ENCODE measurements at places on chromosomes 16 and 17. TPM values are rescaled to one million over a fixed set of nuclear protein-coding genes. Genes with fewer than 3 reads are reported as not detected.

- DNase-seq: no peak
These were observed 993 bp upstream of the ANKRD11 start for GRCh38 chr16:89491238-89491869.

DNA sequence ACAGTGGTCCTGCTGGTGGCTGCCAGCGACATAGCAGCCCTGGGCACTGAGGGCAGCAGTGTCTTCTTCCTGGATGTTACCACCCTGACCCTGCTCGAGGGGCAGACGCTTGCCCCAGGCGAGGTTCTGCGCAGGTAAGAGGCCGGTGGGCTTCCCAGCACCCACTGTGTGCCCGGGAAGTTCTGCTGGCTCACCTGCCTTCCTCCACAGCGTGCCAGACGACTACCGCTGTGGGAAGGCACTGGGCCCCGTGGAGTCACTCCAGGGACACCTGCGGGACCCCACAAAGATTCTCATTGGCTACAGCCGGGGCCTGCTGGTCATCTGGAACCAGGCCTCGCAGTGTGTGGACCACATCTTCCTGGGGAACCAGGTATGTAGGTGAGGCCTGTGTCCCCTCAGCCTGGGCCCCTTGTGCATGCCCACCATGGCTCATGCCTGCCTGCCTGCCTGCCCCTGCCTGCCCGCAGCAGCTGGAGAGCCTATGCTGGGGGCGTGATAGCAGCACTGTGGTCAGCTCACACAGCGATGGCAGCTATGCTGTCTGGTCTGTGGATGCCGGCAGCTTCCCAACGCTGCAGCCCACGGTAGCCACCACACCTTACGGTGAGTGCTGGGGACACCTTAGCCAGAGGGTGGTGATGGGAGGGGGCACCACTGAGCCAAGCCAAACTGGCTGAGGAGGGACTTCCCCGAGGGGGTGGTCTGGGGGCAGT, 8.5 kb downstream of the LLGL1 start:
- no peak for DNase-seq

GRCh38 chr17:27882162-27882840, 10.9 kb downstream of the LYRM9 start:
- no peak for DNase-seq

DNA sequence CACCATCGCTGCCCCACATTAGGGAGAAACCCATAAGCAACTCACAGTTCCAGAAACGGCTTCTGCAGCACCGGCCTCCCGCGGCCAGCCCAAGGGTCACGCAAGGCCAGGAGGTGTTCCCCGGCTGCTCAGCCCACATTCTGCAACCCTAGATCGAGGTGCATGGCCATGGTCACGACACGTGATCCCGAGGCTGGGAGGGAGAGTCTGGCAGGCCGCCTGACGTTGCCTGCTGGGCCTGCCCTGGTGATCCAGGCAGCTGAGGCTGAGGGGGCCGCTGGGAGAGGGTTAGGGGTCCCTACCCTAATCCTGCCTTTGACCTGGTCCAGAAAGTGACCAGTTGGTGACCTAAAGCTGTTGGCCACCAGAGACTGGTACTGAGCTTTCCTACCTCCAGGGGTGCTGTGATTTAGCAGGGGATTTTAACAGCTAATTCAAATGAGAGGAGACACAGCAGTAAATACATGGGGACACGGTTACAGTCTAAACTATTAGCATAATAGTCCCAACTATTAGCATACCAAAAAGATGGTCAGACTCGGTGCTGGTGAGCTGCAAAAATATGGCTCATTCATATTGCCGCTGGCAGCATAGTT, 97.4 kb upstream of the CIBAR2 start:
- DNase-seq: no peak

DNA sequence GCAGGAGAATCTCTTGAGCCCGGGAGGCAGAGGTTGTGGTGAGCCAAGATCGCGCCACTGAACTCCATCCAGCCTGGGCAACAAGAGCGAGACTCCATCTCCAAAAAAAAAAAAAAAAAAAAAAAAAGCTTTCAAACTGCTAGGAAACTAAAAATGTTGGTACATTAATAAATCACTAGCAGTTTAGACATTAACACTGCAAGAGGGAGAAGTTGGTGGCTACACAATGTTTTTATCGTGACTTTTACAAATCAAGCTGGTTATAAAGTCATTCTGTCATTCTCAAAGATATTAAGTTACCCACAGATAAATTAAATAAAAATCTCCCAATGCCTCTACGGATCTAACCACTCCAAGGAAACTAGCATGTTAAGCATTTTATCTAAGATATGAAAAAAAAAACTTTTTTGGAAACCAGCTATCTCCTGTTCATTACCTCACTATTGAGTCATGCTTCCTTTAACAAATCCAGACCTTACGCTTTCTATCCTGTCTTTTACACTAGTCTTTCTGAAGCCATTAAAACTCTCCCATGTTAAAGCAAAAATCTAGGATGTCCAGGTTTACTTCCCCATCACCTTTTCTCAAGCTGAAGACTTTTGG, 85.9 kb upstream of the SMURF2 start:
- no peak for DNase-seq

- no peak for DNase-seq
These were observed 5.0 kb downstream of the TP53I13 start for GRCh38 chr17:29573558-29573869.

DNA sequence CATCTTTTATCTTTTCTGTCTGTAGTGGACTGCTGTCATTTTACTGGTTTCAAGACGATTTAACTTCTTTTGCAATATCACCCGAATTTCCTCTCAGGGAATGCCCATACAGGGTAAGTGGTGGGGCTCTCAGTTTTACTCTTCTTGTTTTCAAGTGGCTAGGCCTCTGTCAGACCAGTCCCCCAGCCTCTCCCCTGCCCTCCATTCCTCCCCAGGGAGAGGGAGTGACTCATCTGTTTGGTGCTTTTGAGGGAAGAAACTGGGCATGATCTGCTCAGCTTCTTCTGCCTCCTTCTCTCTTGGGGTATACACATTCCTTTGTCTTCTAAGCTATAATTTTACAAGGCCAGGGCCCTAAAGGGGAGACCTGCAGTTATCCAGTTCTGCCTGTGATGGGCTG, 332.0 kb downstream of the CBLN1 start:
- no peak for DNase-seq

- DNase-seq: no peak
These were observed 928 bp downstream of the CASKIN2 start for GRCh38 chr17:75514299-75514918.

DNA sequence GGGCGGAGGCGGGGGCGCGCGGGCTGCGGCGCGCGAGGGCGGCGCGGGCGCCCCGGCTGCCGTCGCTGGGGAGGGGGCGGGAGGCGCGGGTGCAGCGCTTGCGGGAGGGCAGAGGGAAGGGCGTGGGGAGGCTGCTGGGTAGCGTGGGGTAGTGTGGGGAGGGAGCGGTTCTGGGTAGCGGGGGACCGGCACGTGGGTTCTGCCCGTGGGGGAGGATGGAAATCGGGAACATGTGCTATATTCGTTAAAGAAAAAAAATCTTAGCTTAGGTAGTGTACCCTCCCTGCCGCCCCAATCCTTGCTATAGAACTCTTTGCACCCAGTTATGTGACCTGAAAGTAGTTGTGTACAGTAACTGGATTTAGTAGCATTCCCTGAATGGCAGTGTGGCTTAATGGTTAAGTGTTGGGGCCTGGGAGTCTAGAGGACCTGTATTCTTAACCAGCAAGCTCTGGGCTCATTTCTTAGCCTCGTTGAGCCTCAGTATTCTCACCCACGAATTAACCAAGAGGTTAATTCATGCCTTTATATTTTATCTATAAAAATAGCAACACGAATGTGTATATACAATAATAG, 646 bp downstream of the RABEP1 start:
- no peak for DNase-seq

DNA sequence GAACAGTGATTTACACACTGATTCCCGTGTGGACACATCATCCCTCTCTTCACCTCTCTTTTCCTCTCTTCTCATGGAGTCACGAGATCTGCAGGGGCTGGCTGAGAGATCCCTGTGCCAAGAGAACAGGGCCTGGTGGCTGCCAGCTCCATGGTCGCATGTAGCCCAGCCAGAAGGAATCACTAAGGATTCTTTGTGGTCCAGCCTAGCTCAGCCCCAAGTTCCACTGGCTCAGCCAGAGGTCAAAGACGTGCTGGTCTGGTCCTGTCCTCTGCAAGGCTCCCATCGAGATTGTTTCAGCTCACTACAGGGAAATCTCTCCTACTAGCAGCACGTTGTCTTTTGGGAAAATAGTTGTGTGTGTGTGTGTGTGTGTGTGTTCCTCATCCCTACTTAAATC, 66.4 kb downstream of the NDEL1 start:
- no peak for DNase-seq

GRCh38 chr17:67053438-67054000, 9.2 kb downstream of the CACNG1 start:
- DNase-seq: peak; percentile 63

DNA sequence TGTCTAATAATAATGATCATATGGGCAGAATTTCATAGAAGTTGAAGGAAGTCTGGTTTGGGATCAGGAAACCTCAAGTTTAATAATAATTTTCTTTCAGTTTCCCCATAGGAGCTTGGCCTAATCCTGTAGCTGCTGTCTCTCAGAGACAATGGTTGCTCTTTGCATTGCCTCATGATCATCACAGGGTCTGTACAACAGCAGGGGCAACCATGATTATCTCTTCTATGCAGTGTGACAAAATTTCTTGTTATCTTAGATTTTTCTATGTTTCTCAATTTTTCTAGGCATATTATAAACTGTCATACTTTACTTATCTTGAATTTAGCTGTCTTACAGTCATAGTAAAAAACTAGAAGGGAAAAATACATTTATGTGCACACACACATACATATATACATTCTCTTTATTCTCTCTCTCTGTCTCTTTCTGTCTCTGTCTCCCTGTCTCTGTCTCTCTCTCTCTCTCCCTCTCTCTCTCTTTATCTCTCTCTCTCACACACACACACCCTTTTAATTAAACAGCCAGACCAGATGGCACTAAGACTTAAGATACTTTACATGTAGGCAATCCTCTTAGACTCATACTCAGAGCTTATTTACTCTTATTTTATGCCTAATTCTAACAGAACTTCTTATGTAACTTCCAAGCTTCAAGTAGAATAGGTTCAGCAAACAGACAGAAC, 30.5 kb downstream of the SMIM36 start:
- DNase-seq: no peak

GRCh38 chr17:32283745-32284201, 18.1 kb downstream of the RHBDL3 start:
- no peak for DNase-seq

DNA sequence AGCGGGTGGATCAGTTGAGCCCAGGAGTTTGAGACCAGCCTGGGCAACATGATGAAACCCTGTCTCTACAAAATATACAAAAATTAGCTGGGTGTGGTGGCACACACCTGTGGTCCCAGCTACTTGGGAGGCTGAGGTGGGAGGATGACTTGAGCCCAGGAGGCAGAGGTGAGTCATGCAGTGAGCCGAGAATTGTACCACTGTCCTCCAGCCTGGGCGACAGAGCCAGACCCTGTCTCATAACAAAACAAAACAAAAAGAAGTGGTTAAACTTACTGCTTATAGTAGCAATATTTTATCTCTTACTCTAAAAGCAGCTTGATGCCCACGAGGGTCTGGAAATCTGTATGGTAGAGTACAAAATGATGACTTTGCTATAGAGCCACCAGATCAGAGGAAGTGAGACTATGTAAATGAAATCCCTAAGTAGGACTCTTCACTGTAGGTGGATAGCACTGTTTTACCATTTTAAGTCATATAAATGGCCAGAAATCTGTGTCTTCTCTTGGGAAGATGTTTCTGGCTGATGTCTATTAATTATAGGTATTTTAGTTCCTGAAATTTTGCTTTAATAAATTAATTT, 60.4 kb upstream of the MRC2 start:
- no peak for DNase-seq

GRCh38 chr16:26840691-26841090, 226.0 kb upstream of the C16orf82 start:
- no peak for DNase-seq

DNA sequence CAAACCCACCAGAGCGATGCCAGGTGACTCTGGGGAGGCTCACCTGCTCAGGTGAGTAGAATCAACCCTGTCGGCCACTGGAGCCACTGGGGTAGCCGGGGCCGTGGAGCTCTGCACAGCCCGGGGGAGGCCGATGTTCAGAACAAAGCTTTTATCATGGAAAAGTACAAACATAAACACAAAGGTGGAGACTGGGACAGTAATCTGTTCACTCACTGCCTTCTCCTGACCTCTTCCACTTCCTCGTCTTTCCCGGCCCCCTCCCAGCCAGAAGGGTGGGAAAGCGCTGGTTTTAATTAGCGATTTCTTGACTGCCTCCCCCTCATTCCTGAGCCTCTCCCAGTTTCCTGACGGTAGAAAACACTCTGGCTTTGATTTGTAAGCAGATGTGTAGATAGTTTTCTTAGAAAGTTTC, 9.8 kb upstream of the TEX19 start:
- DNase-seq: no peak

- no peak for DNase-seq
These were observed 442 bp downstream of the ABCC3 start for GRCh38 chr17:50634915-50635731.

DNA sequence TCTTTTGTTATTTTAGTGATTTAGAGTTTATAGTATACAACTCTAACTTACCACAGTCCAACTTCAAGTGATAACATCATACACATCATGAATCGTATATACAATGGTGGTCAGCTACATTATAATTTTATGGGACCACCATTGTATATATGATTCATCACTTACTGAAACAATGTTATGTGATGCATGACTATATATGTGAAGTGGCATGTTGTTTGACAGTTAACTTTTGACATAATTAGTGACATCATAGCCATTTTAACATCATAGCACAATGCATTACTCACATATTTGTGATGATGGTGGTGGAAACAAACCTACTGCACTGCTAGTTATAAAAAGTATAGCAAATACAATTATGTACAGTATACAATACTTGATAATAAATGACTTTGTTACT, 21.9 kb downstream of the DYNLL2 start:
- no peak for DNase-seq

GRCh38 chr16:46962629-46963028, 10.8 kb downstream of the DNAJA2 start:
- DNase-seq: no peak

GRCh38 chr17:77076124-77076830, 64.5 kb upstream of the SEC14L1 start:
- DNase-seq: no peak

CDH11 gene
- total RNA-seq: 26.1 TPM

ARL5C gene
- not detected for total RNA-seq

CCL11 gene
- total RNA-seq: 3.2 TPM

UTS2R gene
- total RNA-seq: 0.51 TPM

KRT36 gene
- total RNA-seq: not detected

CCL2 gene
- 42.3 TPM for total RNA-seq

CLEC18A gene
- 0.13 TPM for total RNA-seq

CLEC3A gene
- not detected for total RNA-seq

CES3 gene
- 0.62 TPM for total RNA-seq

OR1F1 gene
- total RNA-seq: not detected

STH gene
- total RNA-seq: not detected

JPH3 gene
- total RNA-seq: 0.11 TPM

SPATA32 gene
- total RNA-seq: not detected

PFAS gene
- 11.2 TPM for total RNA-seq

AFMID gene
- 22.3 TPM for total RNA-seq
